ENCODE measurements at places on chromosomes 16 and 17.
A peak's percentile ranks its signal among the peaks of the same experiment; 100 is the strongest.

DNA sequence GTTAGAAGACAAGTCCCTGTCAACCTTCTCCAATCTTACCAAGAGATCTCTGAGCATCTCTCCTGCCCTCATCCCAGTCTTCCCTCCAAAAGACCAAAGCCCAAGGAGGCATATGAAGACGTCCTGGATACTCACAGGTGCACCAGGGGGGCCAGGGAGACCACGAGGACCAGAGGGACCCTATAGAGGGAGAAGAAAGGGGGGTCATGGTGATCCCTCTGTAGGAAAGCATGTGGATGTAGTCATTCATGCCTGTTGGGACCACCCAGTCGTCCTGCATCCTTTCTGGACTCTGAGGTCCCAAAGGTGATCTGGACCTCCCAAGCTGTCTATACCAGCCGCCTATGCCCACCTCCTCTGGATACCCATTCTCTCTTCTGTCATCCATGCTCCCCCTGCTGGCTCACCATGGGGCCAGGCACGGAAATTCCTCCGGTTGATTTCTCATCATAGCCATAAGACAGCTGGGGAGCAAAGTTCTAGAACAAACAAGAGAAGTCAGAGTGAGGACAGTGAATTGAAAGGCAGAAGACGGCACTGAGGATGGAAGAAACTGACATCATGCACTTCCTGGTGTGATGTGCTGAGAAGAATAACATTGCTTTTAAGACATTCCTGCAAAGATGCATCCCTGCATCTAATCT, 3.3 kb downstream of the COL1A1 start:
- peak; percentile 72 for DNase-seq

- DNase-seq = no peak
Observed at GRCh38 chr17:38741461-38741860, 6.7 kb downstream of the PCGF2 start.

DNA sequence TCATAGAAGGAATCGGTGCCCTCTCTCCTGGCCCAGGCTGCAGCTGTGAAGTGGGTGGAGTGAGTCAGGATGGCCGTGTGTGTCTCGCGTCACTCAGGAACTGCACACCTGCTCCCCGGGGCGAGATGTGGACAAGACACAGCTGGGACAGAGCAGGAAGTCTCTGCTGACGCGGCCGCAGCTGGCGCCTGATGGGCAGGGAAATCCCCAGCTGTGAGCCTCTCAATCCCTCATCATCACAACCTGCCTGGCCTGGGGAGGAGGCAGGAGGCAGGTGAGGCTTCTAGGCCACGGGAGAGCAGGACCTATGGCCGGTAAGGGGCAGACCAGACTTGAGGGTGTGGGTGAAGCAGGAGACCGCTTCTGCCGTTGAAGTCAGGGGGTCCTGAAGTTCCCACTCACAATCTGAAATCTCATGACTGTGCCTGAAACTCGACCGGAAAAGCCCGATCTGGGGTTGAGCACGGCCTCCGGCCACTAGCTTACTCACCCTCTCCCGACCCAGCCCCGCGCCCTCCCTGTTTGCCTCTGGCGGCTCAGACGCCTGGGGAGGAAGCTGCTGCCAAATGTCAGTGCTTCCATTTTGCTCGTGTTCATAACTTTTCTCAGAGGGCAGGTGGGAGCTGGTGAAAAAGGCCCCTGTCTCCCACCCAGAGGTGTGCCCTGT, 1.1 kb upstream of the TRPV3 start:
- peak; percentile 41 for DNase-seq

DNA sequence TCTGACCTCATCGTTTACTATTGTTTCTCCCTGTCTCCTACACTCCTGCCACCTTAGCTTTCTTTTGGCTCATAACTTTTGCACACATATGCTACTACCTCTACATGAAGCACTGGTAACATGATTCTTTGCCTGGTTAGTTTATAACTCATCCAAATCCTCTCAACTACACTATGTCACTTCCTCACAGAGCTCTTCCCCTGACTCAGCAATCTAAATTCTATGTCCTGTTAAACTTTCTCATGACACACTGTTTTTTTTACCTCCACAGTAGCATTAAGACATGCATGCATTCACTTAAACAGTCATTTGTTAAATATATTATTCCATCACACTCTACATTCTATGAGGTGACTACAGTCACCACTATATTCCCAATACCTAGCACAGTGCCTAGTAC, 19.7 kb downstream of the APPBP2 start:
- DNase-seq = no peak

DNA sequence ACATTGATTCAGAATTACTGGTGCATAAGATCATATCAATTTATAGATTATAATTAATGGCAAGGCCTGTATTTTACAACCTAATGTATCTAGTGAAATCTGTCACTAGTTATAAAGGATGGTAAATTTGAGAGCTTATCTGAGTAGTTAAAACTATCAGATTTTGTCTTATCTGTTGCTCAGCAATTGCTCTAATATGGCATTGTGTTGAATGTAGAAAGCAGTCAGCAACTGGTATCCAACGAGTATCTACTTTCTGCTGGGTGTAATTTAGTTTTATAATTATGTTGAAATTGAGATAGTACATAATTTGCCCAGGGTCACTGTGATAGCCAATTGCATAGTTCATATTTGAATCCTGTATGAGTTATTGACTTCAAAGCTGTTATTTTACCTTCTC, 1005.7 kb downstream of the CDH11 start:
- no peak for DNase-seq

DNA sequence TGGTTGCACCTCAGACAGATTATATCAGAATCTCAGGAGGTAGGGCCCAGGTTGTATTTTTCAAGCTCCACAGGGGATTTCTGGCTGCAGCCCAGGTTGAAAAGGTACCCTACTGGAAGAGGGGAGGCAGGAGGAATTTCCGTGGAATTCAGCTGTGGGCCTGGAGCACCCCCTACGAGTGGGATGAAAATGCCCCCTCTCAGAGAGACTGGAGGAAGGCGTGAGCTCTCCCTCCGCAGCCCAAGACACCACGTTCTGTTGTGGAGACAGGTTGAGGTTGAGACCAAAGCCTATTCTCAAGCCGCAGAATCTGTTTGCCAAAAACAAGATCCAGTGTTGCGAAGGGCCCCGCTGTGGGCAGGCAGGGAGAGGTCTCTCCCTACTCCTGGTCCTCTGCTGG, 102.0 kb downstream of the CCDC182 start:
- no peak for DNase-seq

Measured in activated T-cell treated with anti-CD3 and anti-CD28 coated beads, Interleukin-2, amount 50 U/mL, for 1 hour (primary cell).